ENCODE measurements at places on chromosomes 5 and 9.

DNA sequence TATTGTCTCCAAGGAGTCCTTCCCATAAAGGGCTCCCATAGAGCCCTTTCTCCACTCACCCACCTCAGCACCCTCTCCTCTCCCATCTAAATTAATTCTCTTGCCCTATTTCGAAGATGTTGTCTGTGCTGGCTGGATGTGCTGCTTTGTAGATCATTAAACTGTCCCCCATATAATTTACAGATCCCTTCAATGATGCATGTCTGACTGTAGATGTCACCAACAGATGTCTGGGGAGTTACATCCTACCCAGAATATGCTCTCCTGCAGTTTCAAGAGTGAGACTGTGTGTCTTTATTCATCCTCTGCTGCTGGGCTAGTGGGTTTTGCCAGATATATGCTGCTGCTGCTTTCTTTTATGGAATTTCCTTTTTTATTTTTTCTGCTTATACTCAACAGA lies 351.2 kb downstream of the MLLT3 start:
- no peak for DNase-seq

DNA sequence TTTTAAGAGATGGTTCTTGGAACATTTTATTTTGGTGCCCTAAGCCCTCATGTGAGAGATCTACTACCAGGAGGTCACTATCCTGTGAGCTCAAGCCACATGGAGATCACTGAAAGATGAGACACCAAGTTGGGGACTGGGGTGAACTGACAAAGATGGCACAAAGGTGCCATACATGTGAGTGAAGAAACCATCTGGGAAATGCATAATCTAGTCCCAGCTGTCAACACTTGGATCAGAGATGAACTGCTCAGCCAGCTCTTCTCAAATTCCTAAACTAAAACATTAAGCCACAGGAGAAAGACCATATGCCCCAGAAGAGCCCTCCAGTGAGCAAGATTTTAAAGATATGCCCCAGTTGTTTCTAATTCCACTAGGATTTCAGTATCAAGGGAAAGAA lies 22.2 kb upstream of the MYOT start:
- no peak for DNase-seq

- no peak for DNase-seq
Observed at GRCh38 chr5:73030995-73031394, 75.2 kb downstream of the FCHO2 start.

DNA sequence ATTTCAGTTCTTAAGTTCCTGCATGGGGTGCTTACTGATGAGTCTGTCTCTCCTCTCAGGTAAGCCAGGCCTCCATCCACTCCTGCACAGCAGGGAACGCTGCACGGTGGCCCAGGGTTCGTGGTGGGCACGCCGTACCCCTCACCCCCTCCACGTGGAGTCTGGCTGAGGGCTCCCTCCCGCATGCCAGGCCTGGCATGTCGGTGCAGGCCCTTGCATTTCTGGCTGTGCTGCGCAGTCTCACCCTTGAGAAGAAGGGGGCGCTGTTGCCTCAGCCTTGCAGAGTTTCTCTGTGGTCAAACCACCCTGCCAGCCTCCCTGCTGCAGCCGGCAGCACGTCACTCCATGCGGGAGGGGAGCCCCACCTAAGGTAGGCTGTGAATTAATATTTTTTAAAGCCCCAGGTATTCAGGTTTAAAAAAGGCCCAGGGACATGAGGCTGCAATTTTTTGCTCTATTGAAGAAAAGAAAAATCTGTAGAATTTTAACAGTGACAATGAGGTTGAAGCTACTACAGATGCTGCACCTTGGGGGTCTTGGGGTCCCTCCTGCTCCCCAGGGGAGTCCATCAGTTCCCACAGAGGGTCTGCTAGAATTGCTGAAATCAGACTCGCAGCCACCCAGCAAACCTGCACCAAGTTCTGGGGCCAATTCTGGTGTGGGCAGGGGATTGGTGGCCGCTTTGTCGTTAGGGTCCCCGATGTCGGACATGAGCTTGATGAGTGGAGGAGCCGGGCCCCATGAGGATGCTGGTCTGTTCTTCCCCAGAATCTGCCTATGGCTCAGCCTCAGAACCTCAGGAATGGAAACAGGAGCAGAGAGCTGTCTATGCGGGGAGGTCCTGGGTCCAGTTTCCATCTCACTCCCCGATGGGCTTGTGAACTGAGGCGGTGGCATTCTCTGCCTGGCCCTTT lies 52.6 kb downstream of the TENT4A start:
- DNase-seq = peak; percentile 82

DNA sequence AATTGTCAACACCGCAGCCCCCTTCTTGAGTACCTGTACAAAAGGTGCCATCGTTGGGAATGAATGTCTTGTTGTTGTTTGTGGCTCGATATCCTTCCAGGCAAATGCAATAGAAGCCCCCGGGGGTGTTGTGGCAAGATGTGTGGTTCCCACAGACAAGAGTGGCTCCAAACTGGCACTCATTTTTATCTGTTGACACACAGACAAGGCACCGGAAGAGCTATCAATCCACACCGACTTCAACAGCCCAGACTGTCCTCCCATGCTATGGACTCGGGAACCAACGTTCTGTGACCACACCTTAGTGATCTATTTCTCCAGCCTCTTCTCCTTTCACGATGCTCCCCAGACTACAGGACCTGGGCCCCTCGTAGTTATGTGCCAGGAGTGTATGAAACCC lies 25.9 kb downstream of the SUSD1 start:
- DNase-seq = no peak

DNA sequence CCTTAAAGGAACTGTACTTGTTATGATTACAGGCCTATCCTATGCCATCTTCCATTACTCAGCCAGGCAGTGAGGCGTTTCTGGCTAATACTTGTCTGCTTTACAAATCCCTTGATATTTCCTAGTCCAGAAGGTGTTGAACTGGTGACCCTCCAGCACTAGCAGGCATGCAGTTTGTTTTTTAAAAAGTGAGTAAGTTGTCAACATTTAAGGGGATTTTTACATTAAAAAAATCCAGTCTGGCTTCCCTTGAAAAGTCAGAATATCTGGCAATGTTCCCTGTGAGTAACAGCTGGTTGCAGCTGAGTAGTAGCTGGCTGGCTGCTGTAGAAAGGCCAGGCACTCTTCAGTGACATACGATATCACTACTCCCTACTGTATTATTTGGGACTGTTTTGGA lies 21.8 kb downstream of the GRIN3A start:
- no peak for DNase-seq

DNA sequence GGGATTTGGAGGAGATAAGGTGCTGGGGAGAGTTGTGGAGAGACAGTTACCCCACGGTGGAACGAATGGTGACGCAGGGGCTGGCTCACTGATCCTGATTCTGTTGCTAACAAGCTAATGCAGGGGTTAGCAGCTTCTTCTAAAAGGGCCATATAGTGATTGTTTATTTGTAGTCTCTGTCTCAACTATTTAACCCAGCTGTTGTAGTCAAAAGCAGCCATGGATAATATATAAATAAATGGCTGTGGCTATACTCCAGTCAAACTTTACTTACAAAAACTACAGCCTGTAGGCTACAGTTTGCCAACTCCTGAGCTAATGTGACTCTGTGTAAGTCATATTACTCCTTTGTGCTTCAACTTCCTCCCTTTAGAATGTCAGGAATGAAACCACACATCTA lies 21.8 kb downstream of the STOM start:
- no peak for DNase-seq

DNA sequence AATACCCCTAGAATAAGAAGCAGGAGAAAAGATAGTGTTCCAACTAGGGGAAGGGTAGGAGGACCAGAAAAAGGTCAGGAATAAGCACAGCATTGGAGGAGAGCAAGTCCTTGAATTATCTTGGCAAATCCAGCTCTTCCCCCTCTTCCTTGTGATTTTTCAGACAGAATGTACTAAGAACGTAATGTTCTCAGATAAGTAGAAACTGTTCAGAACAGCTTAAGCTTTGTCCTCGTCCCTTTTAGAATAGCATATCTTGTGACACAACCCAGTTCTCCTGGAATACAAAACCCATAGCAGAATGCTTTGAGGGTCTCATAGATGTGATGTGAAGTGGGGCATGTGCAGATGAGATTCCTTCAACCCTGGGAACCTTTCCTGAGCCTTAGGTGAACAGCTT lies 97.4 kb downstream of the EMB start:
- DNase-seq = no peak

- DNase-seq = peak; percentile 73
Observed at GRCh38 chr9:97307091-97307490, 368 bp upstream of the CCDC180 start.

DNA sequence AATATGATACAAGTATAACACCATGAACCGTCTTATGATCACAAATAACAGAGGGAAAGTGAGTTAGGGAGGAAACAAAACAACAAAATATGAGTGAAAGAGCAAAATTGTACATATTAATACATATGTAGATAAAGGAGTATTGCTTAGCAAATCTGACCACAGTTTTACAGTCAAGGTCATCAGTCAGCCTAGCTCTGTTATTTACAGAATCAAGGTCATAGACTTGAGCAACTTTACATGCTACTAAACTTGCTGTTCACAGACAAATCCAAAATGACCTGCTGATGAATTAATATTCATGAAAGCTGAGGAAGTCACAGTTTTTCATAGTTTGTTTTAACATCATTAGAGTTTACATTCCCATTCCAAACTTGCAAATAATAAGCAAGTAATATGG lies 1387.7 kb upstream of the ACO1 start:
- DNase-seq = no peak

- DNase-seq = no peak
Observed at GRCh38 chr5:41097642-41098041, 26.5 kb upstream of the MROH2B start.

- no peak for DNase-seq
Observed at GRCh38 chr5:80976985-80977384, 16.8 kb downstream of the RASGRF2 start.

DNA sequence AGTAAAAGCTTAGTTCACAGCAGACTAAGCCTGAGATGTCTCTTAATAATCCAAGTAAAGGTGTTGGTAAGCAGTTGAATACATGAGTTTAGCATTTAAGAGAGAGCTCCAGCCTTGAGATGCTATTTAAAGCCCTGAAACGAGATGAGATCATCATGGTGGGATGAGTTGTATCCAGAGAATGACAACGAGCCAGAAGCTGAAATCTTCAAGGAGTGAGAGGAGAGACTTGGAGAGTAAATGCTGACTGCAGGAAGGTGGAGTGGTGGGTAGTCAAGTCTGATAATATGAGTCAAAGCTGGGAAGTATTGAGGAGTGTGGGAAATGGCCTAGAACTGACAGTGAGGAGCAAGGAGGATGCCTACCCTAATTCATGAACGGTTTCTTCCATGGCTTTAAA lies 53.7 kb downstream of the PLAC8L1 start:
- DNase-seq = no peak

GRCh38 chr9:37060833-37061232 lies 26.8 kb upstream of the PAX5 start:
- DNase-seq = no peak

DNA sequence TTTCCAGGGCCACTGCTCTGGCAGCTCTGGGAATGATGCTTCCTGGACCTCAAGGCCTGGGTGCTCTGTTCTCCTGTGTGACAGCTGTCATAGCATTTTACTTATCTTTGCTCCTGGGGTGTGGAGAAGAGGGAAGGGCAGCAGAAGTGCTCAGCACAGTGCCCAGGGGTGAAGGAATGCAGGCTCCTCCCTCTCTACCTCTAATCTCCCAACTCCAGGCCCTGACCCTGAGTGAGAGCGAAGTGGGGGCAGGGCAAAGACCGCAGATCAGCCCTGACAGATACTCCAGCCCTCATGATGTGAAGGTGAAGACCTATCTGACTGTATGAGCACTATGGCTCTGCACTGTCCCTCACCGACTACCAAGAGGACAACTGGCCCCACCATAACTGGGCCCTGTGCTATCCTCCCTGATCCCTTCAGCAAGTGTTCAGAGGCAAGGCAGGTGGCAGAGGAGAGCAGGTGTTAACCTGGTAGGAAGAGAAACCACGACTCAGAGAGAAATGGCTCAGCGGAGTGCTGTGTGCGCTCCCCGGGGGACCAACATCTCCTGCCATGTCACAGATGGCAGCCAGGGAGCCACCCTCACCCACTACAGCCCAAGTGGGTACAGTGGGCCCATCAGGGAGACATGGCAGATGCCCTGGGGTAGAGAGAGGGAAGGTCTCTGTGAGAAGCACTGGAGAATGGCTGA lies 16.8 kb downstream of the ACSL6 start:
- DNase-seq = no peak

DNA sequence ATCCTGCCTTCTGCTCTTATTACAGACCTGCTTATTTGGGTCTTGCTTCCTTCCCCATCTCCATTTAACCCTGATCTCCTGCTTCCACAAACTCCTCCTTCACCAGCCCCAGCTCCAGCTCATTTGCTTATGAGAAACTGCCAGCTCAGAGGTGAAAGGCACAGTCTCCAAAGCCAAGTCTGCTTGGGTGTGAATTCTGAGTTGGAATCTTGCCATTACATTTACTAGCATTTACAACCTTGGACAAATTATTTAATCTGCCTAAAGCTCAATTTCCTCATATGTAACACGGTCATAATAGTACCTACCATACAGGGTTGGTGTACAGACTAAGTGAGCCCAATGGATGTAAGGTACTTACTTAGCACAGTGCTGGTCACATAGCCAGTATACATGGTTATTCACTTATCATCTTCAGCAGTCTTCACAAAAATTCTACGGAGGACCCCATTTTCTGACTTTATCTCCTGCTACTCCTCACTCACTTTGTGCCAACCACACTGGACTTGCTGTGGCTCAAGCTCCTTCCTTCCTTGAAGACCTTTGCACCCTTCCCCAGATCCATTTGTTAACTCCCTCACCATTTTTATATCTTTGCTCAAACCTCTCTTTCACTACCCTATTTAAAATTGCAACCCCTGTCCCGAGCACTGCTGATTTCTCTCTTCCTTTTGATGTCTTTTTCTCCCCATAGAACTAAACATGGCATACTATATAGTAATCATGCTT lies 86.2 kb downstream of the DOCK2 start:
- no peak for DNase-seq

- DNase-seq = no peak
Observed at GRCh38 chr5:35161652-35162273, 68.5 kb downstream of the PRLR start.

- no peak for DNase-seq
Observed at GRCh38 chr9:136534366-136534765, 11.5 kb downstream of the NOTCH1 start.

- DNase-seq = no peak
Observed at GRCh38 chr9:136017289-136018190, 56.4 kb upstream of the UBAC1 start.

- DNase-seq = no peak
Observed at GRCh38 chr5:125343015-125343414, 596.6 kb upstream of the ZNF608 start.

All from suppressor macrophage treated with lipopolysaccharide for 4 hours (primary cell).